Muscle of leg (tissue), 16 donors: ENCODE measurements at places on chromosomes 5 and 9.
A peak's percentile ranks its signal among the peaks of the same experiment; 100 is the strongest.

DNA sequence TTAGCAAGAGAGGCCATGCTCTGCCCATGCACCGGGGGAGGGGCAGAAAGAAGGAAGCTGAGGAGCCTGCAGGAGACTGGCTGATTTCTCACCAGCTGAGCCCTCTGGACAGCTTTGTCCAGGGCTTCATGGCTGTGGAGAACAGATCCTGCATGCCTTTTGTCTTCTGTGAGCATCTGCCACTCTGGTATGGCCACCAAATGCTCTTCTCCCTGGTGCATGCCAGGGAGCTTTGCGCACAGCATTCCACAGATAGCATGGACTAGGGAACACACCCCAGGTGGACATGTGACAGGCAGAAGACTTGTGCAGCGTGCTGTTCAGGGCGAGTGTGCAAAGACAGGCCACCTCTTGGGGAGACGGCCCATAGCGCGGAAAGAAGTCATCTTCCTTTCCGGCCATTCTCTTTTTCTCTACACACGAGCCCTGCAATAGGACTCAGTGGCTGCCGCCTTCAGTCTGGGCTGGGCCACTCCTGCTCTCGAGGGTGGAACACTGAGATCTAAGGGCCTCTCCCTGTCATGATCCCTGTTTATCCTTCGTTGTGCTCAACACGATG lies 56.7 kb downstream of the GADD45G start:
- peak; percentile 70 for DNase-seq
- peaks cover 19% of the 10 kb centered on the region for H3K27me3 ChIP-seq
- H3K27ac ChIP-seq: peak overlapping the region; percentile 79

GRCh38 chr9:102435427-102435826 lies 559.7 kb upstream of the CYLC2 start:
- no peak overlapping the region for H3K4me3 ChIP-seq
- DNase-seq: no peak
- H3K36me3 ChIP-seq: no peaks in the 10 kb centered on the region

- no peaks in the 10 kb centered on the region for H3K4me1 ChIP-seq
- no peaks in the 10 kb centered on the region for H3K36me3 ChIP-seq
- DNase-seq: peak; percentile 78
- no peak overlapping the region for H3K27ac ChIP-seq
- no peaks in the 10 kb centered on the region for H3K27me3 ChIP-seq
Observed at GRCh38 chr9:385818-386398, 171.2 kb downstream of the DOCK8 start.

- peak; percentile 95 for DNase-seq
- H3K4me3 ChIP-seq: no peak overlapping the region
- no peaks in the 10 kb centered on the region for H3K36me3 ChIP-seq
- H3K27ac ChIP-seq: peak overlapping the region; percentile 74
- H3K27me3 ChIP-seq: no peaks in the 10 kb centered on the region
- H3K4me1 ChIP-seq: peaks cover 33% of the 10 kb centered on the region
Observed at GRCh38 chr9:105064248-105065097, 136.5 kb upstream of the ABCA1 start.

DNA sequence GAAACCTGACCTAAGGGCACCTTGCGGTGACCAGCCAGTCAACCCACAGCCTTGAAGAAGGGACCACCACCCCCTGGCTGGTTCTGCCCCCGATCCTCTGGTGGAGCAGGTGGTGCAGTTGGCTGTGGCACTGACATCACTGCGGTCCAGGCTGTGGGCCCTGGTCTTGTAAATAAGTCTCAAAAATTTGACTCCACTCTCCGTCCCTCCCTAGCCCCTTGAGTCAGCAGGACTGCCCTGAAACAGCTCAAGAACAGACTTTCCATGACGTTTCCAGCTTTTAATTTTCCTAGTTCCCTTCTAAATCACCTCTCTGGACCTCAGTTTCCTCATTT lies 134.8 kb upstream of the BOD1 start:
- no peak for DNase-seq
- peaks cover 13% of the 10 kb centered on the region for H3K4me1 ChIP-seq
- H3K27me3 ChIP-seq: no peaks in the 10 kb centered on the region
- no peaks in the 10 kb centered on the region for H3K36me3 ChIP-seq

DNA sequence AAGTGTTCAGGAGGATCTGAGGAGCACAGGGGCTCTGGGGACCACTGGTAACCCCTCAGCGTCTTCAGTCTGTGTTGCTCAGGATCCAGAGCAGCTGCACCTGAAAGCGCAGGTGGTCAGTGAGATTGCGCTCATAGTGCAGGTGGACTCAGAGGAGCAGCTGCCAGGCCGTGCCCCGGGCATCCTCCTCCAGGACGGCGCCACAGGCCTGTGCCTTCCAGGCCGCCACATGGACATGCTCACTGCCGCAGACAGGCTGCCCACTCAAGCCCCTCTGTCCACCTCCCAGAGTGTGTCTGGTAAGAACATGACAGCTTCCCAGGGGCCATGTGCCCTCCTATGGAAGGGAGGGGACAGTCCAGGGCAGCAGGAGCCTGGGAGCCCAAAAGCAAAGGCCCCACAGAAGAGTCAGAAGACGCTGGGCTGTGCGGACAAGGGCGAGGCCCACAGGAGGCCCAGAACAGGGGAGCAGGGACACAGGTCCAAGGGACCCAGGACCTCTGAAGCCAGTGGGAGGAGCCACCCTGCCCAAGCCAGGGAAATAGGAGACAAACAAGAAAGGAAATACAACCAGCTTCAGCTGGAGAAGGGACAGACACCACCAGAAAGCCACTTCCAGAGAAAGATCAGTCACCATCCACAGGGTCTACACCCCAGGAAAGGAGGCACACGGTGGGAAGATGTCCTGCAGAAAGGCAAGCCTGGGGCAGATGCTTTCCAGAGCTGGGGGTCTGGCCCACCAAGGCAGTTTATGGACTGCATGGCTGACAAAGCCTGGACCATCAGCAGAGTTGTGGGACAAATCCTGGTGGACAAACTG lies 5.2 kb downstream of the SPATA31E1 start:
- no peak overlapping the region for H3K27ac ChIP-seq
- no peak overlapping the region for H3K4me3 ChIP-seq
- H3K27me3 ChIP-seq: no peaks in the 10 kb centered on the region
